HT-29 (cell line): ENCODE measurements at places on chromosomes 11 and 22.
A peak's percentile ranks its signal among the peaks of the same experiment; 100 is the strongest.

GRCh38 chr22:28927630-28928029, 44.3 kb downstream of the ZNRF3 start:
- no peak for DNase-seq

DNA sequence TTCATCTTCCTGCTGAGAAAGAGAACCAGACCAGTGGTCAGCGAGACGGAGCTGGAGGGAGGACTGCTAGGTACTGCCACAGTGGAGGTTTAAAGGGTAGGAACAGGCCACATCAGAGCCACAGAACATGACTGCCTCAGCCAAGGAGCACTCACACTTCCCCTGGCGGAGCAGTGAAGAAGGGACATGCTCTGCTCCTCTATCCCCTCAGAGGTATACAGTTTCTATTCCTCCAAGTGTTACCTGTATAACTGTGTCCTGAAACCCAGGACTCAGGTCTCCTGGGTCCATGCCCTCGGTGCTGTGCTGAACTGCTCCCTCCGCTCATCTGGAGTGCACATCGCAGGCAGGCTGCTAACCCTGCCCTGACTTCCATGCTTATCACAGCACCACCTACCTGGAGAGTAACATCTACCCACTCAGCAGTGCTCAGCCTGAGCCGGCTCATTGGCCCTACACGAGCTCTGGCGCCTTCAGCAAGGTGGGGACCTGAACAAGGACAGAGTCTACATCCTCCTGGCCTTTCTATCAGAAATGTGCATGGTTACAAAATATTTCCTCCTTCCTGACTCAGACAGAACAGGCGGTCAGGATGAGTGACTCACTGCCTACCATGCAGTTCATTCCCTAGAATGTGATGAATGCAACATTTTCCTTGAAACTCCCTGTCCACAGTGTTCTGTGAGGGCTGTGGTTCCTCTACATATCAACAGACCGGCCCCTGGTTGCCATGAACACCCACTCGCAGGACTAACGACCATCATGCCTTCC, 52.9 kb downstream of the C11orf58 start:
- DNase-seq: peak; percentile 65

DNA sequence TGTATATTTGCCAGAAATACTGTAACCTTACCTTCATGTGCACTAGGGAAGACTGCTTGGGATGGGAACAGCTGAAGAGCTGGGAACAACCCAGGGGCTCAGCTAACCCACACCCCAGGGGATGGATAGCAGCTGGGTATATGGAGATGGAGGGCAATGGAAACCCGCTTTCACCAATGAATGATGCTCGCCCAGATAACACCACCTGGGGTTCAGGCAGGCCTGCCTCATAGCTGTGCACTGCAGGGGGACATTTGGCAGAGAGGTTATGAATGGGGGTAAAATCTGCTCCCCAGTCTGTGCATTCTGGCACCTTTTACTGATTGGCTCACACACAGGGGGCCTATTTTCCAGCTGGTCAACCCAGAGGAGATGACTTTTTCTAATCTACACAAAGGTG, 170.7 kb downstream of the CHST1 start:
- DNase-seq: no peak

GRCh38 chr11:11987503-11988022, 20.9 kb downstream of the DKK3 start:
- no peak for DNase-seq

GRCh38 chr11:126839496-126839895, 161.1 kb downstream of the KIRREL3 start:
- peak; percentile 34 for DNase-seq

- DNase-seq: peak; percentile 30
These were observed 405 bp downstream of the SFI1 start for GRCh38 chr22:31496735-31497146.

GRCh38 chr11:20844216-20844615, 174.8 kb downstream of the NELL1 start:
- DNase-seq: no peak

DNA sequence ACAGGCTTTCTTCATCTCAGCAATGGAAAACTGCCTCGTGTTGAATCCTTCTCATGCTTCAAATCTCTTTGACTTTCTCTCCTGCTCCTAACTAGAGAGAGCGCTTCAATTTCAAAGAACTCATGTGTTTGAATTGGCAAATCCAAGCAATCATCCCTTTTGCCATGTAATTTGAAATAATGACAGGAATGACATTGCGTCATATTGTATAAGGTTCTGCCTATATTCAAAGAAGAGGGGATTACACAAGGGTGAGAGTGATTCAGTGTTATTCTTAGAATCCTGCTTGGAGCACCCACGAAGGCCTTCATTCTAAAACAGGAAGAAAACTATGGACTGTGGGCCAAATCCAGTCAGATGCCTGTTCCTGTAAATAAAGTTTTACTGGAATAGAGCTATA, 720.6 kb downstream of the JRKL start:
- no peak for DNase-seq
